ENCODE measurements at places on chromosomes 1 and 21.

DNA sequence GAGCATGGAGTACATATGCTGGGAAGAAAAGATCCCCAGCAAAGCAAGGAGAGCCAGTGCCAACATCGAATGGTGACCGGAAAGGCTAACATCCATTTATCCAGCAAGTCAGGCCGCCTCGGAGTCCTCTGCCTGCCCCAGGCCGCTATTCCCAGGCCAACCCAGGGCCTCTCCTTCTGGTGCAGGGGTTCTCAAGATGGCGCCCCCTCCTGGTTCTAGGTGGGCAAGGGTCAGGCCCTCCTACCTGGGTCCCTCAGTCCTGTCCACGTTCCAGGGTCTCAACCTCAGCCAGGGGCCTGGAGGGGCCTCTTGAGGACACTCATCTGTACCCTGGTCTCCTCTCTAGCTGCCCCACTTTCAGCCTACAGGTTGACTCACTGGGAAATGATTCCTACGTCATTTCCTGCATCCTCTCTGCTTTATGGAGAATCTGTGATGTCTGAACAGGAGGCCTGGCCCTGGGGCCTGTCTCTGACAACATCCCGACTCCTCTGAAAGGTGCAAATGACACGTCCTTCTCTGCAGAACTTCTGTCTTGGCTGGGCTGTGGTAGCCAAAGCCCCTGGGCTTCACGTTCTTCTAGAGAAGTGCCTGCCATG, 145.3 kb downstream of the PSMG1 start:
- DNase-seq: no peak

DNA sequence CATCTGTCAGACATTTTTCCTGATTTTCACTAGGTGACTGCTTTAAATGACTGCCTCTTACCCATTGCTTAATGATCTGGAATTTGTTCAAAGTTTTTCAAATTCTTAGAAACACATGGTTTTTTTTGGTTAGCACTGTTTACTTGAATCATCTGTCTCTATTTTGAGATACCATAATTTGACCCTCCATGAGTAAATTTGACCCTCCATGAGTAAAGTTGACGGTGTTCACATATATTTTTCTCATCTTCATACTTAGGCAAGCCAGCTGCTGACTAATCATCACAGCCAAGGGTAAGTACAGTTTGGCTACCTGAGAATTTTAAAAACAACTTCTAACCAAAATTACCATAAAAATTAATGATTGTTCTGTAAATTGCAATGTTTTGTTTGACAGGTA, 586.5 kb downstream of the PTBP2 start:
- DNase-seq: no peak

- no peak for DNase-seq
Observed at GRCh38 chr1:91742848-91743292, 143.1 kb downstream of the TGFBR3 start.

- no peak for DNase-seq
Observed at GRCh38 chr1:15346346-15347030, 63.2 kb upstream of the EFHD2 start.

- no peak for DNase-seq
Observed at GRCh38 chr1:207025146-207025880, 7.2 kb downstream of the C1orf116 start.

DNA sequence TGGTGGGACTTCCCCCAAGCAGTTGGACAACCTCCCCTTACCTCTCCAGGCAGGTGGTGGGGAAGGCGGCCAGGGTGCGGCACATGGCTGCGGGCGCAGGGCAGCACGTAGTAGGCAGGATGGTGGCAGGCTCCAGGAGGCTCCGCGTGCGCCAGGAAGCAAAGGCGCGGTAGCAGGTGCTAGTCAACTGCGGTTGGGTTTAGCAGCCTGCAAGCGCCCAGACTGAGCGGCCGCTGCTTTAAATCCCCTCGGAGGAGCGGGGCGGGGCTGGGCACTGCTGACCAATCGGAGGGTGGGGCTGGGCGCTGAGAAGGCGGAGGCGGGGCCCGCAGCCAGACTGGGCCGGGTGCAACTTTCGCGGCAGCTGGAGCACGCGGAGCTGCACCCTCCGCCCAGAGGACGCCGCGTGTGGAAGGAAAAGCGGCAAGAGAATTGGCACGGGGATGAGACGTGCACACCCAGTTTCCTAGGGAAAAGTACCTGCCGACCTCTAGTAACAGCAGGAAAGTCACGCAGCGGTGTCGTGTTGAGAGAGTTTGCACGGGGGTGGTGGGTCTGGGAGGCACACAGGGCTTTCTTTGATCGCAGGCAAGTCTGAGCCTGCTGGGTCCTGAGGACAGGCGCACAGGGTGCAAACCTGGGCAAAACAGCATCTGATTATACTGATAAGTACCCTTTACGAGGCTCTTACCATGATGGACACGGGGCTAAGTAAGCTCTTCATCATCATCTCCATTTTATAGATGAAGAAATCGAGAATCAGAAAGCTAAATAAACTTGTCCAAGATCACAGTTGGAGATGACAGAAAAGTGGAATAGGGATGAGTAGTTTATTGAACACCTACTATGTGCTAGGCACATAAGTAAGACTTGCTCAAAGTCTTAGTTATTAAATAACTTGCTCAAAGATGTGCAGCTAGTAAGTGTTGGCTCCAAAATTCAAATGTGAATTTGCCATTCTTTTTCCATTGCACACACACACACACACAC, at the start of gene RGS16:
RGS16 (minus strand) TSS at position 215 of the 990 bp plus-strand sequence; CDS start at position 85, 130 bp downstream.
- peak; percentile 94 for DNase-seq

- DNase-seq: no peak
Observed at GRCh38 chr21:46008893-46009621, 27.5 kb downstream of the COL6A1 start.

- DNase-seq: peak; percentile 32
Observed at GRCh38 chr1:39410915-39411436, 80.5 kb upstream of the BMP8A start.

DNA sequence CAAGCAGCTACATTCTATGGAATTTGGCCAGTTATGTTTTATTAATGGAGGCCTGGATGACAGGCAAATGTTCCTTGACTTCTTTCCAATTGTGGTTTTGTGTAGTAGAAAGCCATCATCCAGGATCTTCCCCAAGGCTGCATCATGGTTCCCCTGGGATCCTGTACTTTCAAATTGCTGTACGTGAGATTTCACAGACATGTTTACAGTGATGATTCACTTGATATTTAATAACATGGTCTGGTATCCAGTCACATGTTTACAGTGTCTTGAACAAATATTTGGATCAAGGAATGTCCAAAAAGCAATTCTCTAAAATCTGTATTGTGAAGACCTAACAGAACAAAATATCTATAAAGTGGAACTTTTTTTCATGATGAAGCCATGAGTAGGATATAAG, 68.3 kb upstream of the ST6GALNAC3 start:
- no peak for DNase-seq

GRCh38 chr1:217315346-217315745, 315.5 kb downstream of the GPATCH2 start:
- DNase-seq: no peak

DNA sequence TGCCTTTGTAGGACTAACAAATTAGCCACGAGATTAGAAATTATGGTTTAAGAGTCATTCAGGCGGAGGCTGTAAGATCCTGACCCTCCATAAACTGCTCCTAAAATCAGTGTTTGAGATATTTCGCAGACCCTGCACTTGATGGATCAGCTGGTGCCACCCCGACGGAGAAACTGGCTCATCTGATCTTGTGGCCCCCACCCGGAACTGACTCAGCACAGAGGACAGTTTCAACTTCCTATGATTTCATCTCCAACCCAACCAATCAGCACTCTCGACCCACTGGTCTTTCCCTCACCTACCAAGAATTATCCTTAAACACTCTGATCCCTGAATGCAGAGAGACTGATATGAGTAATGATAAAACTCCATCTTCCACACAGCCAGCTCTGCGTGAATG, 3.7 kb upstream of the JAM2 start:
- DNase-seq: no peak

GRCh38 chr1:216193839-216194443, 229.3 kb downstream of the USH2A start:
- DNase-seq: peak; percentile 58

DNA sequence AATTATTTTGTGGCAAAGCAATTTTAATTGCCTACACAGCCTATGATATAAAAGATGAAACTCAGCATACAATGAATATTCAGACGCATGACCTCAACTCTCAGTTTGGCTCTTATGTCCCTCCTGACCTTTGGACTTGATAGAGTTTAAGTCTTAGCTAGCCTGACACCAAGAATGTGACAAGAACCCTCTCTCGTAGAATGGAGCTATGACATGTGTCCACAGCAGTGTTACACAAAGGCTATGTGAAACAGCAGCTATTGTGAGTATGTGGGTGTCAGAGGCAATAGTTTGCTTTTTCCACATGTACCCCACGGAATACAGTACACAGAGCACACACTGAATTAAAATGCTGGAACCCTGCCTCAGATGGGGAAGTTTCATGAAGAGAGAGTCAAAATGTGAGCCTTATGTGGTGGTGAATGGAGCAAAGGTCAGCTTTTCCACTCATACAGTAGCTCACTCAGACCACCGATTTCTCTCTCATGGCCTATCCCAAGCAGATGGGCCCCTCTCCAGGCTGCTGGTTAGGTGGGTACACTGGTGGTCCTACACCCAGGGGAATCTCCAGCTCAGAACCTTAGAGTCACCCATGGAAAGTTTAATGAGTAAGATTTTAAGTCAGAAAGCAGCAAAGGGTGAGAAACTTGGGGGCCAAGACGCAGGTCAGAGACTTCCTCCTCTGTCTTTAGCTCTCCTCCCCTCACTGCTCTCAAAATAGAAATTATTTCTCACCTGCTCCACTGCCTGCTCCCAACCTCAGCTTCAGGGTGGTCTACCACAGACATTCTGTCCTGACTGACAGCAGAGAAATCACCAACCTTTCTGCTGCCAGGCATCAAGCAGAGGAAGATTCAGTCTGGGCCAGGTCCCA, 10.1 kb upstream of the XCL2 start:
- DNase-seq: no peak

GRCh38 chr1:40817791-40818263, 34.2 kb downstream of the KCNQ4 start:
- no peak for DNase-seq

DNA sequence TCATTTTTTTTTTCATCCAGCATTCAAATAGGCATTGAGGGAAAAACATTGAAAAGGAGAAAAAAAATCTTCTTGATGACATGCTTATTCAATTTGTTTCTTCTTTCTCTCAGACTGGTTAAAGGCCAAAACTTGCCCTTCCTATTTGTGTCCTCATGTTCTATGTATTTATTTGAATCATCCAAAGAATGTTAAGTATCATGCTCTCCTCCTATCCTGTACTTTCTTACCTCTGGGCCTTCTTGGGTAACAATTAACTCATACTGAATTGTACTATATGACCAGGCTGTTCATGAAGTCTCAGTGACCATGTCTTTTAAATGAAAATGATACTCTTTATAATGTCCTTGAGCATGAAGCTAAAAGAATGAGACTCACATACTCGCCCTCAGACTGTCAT, 36.5 kb upstream of the DENND1B start:
- no peak for DNase-seq

DNA sequence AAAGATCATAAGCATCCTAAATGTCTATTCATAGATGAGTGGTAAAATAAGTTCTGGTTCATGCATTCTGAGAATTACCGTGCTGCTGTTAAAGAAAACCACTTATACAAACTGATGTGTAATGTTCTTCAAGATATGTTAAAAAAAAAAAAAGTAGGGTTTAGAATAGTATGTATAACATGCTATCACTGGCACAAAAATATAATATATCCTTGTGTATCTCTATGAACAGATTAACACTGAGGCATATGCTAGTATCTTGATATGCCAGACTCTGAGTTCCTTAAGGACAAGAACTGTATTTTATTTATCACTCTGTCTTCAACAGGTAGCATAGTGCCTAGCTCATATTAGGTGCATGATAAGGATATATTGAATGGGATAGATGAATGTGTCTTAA, 108.9 kb downstream of the HS2ST1 start:
- no peak for DNase-seq

DNA sequence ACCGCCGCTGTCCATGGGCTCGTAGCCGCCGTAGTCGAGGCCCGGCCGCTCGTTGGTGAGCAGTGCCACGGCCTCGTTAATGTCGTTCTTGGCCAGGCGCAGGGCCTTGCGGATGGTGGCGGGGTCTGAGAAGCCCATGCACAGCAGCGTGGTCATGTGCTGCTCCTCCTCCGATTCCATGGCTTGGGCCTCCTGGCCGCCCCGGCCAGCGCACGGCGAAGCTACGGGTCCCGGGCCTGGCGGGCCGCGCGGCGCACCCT, 300 bp downstream of the USP24 start:
- peak; percentile 88 for DNase-seq

GRCh38 chr1:209335178-209335577, 248.3 kb upstream of the CAMK1G start:
- no peak for DNase-seq

GRCh38 chr1:185536165-185536920, 197.8 kb upstream of the HMCN1 start:
- no peak for DNase-seq

DNA sequence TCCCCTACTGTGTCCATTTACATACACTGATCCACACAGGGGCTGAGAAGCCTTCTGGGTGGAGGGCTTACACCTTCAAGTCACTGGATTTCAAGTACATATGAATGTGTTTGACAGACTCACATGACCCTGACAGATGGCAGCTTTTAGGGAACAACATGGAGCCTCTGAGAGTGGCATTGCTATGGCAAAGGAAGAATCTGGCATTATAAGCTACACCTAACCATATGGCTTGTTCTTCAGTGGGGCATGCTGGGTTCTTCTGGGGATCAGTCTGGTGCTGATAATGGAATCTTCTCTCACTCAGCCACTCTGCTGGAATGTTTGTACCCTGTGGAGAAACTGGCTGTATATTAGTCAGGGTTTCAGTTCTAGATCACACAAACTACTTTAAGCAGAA, 68.5 kb upstream of the PDE4B start:
- no peak for DNase-seq

- no peak for DNase-seq
Observed at GRCh38 chr1:84089465-84089864, 54.6 kb upstream of the PRKACB start.

DNA sequence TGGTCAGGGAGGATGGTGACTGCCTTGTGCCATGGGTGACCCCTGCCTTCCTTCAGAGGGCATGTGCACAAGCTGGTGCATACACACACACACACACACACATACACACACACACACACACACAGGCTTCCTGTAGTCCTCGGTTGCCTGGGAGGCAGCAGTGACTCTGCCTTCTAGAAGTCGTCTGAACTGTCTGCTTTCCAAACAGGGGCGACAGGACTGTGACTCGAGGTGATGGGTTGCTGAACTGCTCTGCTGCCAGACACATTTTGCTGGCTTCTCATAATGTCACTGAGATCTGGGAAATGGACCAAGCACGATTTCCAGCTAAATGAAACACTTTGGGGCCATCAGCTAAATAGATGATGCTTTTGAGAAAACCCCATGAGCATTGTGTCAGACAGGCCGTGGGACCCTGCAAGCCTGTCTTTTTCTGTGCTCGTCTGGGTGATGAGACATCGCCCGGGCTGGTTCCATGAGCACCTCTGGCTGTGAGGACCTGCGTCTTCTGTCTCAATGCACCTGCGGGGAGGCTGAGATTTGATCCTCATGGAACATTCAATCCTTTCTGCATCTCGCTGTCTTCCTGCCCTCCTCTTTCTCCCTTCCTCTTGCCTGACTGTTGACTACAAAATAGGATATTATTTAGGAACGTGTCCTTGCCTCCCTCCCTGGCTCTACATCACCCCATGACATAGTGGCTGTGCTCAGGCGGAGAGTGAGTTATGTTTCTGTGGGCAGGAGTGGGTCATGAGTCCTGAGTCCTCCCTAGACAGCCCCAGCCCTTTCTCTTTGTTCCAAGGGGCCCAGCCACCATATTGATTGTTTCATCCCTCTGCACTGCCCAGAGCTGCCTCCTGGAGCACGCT, 436.8 kb downstream of the CAMTA1 start:
- no peak for DNase-seq

GRCh38 chr1:212186427-212187207, 98.6 kb upstream of the PPP2R5A start:
- no peak for DNase-seq

- DNase-seq: no peak
Observed at GRCh38 chr21:22444990-22445389, 1446.8 kb downstream of the NCAM2 start.

Data from NCI-H1417 (cell line).